ENCODE measurements at places on chromosomes 7 and 10.

- no peak for DNase-seq
Measured at GRCh38 chr10:122085423-122085911, 96.5 kb downstream of the TACC2 start.

GRCh38 chr10:79136236-79137005, 67.7 kb downstream of the ZMIZ1 start:
- no peak for DNase-seq

- DNase-seq, result peak; percentile 93
Measured at GRCh38 chr7:129091484-129092002, 36.6 kb upstream of the TNPO3 start.

- no peak for DNase-seq
Measured at GRCh38 chr7:117322741-117323304, at the start of gene WNT2. TSS of gene WNT2 (minus strand) at chr7:117323058. CDS start at chr7:117322989, 69 bp downstream.

- no peak for DNase-seq
Measured at GRCh38 chr10:98340261-98340939, 72.4 kb upstream of the LOXL4 start.

DNA sequence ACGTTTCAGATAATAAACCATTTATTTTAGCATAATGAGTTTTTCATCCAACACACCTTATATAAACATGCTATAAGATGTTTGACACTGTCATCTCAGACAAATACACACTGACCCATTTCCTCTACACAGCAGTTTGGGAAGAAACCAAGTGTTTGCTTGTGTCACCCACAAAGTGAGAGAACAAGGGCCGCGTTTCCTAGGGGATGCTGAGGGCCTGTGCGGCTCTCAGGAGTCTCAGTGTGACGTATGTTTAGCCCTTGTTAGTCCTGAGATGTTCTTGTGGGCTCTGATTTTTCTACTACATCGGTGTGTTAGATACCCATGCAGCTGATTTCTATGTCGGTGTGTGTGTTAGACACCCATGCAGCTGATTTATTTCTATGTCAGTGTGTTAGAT, 266.3 kb downstream of the DIP2C start:
- no peak for DNase-seq

DNA sequence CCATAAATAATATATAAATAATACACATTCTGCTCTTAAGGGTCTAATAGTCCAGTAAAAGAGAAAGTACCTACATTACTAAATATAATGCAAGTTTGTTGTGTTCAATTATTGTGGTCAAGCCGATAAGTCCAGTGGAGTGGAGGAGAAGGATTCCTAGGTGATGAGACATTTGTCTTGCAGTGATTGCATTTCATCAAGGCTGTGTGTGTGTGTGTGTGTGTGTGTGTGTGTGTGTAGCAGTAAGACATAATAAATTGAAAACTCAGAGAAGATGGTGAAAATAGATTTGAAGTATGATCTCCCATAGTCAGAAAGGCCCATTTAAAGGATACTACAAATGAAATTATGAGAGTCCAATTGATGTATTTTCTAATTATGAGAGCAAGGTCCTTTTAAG, 192.5 kb upstream of the SEMA3C start:
- no peak for DNase-seq

DNA sequence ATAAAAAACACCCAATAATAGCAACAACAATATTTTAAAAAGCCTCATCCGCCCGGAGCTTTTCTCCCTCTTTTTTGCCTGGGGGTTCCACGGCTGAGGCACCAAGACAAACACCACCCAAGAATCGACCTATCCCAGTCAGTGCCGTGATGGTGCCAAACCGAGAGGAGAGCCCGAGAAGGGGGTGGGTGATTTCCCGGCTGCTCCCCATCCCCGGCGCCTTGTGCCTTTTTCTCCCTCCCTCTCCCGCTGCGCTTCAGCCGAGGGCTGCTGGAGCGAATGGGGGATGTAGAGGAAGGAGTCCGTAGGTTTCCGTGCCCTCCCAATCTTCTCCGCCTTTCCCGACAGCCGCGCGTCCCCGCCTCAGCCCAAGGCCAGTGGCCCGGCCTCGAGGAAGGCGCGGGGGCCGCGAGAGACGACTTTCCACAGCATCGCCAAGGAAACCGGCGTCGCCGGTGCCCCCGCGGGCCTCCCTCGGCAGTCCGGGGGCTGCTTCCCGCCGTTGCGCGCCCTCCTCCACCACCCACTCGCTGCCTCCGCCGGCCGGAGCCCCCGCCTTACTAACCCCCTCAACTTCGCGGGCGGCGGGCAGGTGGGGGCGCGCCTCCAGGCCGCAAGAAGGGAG, 1.3 kb downstream of the EGR2 start:
- no peak for DNase-seq

DNA sequence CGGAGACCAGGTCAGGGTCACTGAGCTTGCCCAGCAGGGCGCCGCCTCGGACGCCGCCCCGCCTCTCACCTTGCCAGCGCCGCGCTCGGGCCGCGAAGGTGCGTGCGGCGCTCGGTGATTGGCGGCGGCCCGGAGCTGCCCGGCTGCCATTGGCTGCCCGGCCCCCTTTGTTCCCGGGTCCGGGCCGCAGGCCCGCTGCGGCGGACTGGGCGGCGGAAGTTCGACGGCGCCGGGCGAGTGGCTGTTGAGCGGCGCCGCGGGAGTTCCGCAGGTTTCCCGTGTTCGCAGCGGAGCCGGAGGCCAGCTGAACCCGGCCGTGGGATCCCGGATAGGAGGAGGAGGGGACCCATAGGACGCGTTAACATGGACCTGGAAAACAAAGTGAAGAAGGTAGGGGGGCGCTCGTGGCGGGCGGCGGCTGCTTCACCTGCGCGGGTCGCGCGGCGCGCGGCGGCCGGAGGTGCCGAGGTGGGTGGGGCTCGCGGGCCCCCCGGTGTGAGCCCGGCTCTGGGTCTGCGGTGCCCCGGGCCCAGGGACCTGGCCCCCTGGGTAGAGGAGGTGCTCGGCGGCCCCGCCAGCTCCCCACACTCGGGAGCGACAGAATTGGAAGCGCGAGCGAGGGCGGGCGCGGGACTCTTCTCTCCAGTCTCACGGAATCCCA, at the start of gene TES:
TSS of gene TES (plus strand) at position 195 of the 661 bp plus-strand sequence. CDS start at position 364, 169 bp downstream.
- DNase-seq, result peak; percentile 76

DNA sequence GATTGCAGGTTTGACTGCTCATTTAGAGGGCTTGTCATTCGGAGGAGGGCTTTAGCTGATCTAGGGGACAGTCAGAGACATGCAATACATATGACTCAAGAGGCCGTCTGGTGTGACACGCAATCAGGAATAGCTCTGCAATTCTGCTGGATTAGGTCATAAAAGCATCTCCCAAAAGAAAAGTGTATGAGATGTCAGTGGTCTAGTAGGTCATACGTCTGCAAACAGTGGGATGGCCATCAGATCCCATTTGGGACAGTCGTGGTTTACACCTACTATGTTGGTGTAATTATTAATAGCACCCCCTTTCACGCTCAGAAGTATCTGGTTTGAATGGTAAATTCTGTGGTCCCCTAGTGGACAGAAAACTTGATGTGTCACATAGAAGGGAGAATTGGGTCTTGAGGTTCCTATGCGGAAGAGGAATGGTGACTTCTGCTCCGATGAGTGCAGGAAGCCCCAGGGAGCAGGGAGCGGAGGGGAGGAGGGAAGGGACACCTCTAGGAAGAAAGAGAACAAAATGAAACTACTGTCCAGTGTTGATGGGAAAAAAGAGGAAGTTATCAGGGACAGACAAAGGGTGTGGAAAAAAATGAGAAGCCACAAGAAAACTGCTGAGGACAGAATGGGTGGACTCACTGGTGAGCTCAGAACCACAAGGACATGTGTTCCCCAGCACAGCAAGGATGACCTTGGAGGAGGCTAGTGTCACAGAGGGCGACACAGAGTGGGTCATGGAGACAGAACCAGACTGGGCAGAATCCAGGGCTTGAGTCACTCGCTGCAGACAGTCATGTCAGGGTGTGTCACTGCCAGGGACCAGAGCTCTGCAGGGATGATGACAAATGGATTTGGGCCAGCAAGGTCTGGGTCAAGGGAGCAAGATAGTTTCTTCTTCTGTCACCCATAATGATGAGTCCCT, 59.9 kb downstream of the MAP3K8 start:
- peak; percentile 49 for DNase-seq

GRCh38 chr10:69055241-69055640, 32.7 kb upstream of the SRGN start:
- DNase-seq, result no peak

GRCh38 chr10:117370205-117370604, 5.0 kb downstream of the PDZD8 start:
- DNase-seq, result no peak

DNA sequence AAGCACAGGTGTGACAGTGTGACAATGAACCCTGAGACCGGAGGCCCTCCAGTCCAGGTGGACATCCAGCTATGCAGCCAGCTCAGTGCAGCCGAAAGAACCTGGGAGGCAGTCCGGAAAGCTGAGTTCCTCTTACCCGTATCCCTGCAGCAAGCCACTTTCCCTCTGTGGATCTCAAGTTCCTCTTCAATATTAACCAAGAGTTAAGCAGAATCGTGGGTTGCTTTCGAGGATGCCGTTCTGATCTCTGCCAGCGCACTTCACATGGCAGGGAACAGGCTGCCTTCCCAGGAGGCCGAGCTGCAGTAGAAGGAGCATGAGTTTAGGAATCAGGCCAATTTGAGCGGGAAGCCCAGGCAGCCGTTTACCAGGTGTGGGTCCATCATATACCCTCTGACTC, 591.6 kb downstream of the SDK1 start:
- no peak for DNase-seq

DNA sequence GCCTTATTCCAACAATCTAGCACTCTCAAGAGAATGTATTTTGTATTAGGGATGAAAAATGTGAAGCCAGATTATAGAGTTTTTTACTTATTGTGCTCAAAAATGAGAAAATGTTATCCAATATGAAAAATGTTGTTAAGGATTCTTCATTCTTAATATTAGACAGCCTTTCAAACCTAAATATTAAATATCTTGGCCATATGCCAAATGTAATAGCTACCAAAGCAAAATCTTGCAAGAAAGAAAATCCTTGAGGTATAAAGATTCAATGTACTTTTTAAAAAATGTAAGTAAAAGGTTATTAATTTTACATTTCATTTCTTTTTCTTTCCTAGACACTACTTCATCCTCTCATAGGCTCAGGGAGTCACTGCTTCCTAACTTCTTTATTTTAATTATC, 33.4 kb downstream of the MET start:
- no peak for DNase-seq

GRCh38 chr7:149014309-149014708, 14.0 kb downstream of the PDIA4 start:
- no peak for DNase-seq

- DNase-seq, result no peak
Measured at GRCh38 chr10:115214829-115215228, 121.7 kb downstream of the ATRNL1 start.

GRCh38 chr10:131451407-131452015, 140.0 kb upstream of the TCERG1L start:
- DNase-seq, result no peak

- DNase-seq, result no peak
Measured at GRCh38 chr10:60282771-60283353, 106.8 kb downstream of the ANK3 start.

- no peak for DNase-seq
Measured at GRCh38 chr7:151934584-151934983, 21.7 kb upstream of the GALNTL5 start.

GRCh38 chr10:62843600-62843999, 27.4 kb upstream of the EGR2 start:
- DNase-seq, result no peak

DNA sequence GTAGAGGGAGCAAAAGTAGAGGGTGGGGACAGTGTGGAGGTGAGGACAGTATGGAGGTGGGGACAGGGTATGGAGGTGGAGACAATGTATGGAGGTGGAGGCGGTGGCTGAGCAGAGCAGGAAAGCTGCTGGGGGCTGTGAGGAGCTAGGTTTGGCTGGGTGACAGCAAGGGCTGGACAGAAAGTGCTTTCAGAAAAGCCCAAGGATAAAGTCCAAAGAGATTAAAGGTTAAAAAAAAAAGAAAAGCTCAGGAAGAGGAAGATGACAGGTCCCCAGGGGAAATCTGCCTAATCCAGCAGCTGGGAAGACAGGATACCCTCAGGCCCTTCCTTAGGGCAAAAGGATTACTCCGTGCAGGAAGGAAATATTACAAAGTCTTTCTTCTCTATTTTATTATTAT, 32.1 kb upstream of the PFKFB3 start:
- no peak for DNase-seq

GRCh38 chr7:29914180-29914579, 75.4 kb downstream of the SCRN1 start:
- no peak for DNase-seq

- DNase-seq, result no peak
Measured at GRCh38 chr7:130273081-130273932, 6.6 kb downstream of the CPA2 start.

GRCh38 chr10:62127975-62128374, 140.7 kb downstream of the RTKN2 start:
- DNase-seq, result no peak

DNA sequence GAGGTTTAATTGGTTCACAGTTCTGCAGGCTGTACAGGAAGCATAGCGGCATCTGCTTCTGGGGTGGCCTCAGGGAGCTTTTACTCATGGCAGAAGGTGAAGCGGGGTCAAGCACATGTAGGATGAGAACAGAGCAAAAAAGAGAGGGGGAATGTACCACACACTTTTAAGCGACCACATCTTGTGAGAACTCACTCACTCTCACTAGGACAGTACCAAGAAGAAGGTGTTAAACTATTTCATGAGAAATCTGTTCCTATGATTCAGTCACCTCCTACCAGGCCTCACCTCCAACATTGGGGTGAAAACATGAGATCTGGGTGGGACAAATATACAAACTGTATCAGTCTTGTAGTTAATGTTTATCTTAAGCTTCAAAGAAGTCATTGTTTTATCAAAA, 174.7 kb downstream of the GNAI1 start:
- no peak for DNase-seq

- no peak for DNase-seq
Measured at GRCh38 chr10:101052285-101052684, 9.5 kb upstream of the KAZALD1 start.

GRCh38 chr10:3769556-3769955, 15.5 kb downstream of the KLF6 start:
- DNase-seq, result no peak

GRCh38 chr7:31850601-31851000, 163.6 kb downstream of the PPP1R17 start:
- DNase-seq, result no peak

GRCh38 chr7:115637128-115637527, 393.4 kb downstream of the TFEC start:
- no peak for DNase-seq

GRCh38 chr10:87608756-87609155, 50.9 kb upstream of the PAPSS2 start:
- DNase-seq, result no peak

DNA sequence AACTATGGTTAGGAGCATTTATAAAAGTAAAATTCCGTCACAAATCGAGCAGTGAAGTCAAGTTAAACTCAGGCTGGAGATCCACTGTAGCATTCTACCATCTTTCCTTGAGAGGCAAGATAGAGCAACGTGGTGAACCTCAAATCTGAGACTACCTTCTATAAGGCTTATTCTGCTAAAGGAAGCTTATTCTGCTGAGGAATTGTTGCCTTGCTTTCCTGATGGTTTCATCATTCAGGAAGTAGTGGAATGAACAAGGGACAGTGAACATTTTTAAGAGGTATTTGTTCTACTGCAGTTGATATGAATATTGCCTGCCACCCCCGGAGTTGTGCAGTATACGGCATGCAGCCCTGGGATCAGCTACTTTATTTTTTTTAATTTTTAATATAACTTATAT, 170.8 kb downstream of the VPS50 start:
- DNase-seq, result no peak

All from Peyer's patch (tissue), 4 donors.